Stimulated activated naive B cell treated with anti-CD40 and anti-IgM and Interleukin-4, amounts not matched to agents 10 μg/mL and 1 μg/mL and 100 μg/mL, for 72 hours (primary cell): ENCODE measurements at places on chromosomes 16 and 17.
A peak's percentile ranks its signal among the peaks of the same experiment; 100 is the strongest.

- DNase-seq = no peak
These were observed 1.4 kb downstream of the RAB40C start for GRCh38 chr16:591231-591630.

GRCh38 chr16:27304881-27305745 is 8.7 kb upstream of the IL4R start:
- DNase-seq = no peak

DNA sequence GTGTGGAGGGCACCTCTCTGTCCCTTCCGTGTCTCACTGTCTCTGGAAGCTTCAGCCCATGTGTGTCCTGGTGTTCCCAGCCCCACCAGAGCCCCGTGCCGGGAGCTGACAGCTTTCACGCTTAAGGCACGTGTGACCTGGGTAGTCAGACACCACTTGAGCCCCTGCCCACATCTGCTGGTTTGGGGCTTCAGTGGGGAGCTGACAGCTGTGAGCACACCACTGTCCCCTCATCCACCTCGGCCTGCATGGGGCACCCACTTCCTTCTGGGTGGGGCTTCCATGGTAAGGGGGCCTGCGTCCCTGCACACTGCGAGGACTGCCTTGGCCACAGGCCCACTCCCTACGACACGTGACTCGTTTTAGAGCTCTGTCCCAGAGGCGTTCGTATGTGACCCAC is 2.6 kb upstream of the TEDC2 start:
- DNase-seq = no peak

GRCh38 chr16:53129281-53130158 is 74.7 kb downstream of the CHD9 start:
- DNase-seq = no peak

DNA sequence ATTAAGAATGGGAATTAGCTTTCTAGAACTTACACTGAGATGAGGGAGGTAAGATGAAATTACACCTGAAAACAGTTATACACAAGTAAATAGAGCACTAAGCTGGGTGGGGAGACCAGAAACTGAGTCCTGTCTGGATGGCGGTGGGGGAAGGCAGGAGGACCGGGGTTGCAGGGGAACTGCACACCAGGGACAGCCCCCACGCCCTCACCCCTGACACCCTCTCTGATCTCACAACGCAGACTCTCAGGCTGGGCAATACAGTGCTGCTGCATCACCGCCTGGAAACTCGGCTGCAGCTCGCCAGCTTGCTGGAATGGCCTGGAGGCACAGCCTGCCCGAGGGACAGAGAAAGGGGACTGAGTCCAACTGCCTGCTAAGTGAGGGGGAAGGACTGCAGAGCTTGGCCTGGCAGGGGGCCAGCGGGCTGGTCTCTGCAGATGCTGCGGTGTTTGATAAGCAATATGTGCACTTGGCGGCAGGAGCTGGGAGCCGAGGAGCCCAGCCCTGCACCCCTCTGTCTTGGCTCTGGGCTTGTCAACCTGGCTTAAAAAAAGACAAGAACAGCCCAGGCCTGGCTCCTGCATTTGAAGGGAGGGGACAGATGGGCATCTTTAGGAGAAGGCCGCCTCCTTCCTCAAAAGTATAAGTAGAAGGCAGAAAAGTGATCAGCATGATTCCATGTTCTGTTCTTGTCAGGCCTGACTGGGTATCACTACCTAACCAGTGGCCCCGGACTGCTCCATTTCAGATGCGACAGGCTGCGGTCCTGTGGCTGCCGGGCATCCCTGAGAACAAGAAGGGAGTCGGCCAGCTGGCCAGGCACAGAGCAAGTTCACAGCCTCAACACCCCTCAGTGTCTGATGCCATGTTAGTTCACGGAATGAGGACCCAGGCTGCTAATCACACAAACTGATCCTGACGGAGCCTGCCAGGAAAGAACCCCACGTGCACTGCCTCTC is 30.2 kb downstream of the SPHK1 start:
- DNase-seq = no peak

DNA sequence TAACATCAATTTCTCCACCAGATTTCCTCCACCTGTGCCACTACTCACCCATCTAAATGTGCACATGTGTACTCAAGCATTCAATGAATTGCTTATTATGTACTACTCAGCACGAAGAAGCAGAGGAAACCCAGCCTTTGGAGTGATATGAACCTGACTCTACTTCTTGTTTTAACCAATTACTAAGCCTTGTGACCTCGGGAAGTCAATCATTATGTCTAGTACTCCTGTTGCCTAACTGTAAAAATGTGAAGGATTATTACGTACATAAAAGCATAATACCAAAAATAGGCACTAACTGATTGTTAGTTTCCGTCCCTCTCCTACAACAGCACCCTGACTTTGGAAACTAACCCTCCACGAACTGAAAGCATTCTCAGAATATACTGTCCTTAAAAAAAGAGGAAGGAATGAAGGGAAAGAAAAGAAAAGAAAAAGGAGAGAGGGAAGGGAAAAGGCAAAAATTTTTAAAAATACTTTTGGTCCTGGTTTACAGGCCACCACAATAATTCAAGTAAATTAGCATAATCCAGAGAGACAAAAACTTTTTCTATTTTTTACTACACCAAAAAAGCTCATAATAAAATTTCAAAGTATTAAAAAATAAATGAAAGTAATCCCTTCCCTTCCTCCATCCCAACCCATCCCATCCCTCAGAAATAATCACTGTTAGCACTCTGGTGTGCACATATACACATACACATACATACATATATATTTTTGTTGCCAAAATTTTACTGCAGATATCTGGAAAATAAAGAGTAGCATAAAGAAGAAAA is 53.6 kb downstream of the KANSL1 start:
- no peak for DNase-seq

DNA sequence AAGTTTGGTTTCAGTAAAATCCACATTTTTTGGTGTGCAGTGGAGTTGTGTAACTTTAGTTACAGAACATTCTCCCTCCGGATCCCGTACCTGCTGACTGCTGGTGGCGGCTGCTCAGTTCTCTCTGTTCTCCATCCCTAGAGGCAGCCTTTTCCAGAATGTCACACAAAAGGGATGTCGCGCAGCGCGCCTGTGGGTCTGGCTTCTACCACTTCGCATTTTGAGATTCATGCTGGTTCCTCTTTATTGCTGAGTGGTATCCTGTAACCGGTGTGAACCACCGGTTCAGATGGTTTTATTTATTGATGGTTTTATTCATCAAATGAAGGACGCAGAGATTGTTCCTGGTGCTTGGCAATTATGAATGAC is 981 bp upstream of the CEP131 start:
- DNase-seq = no peak

DNA sequence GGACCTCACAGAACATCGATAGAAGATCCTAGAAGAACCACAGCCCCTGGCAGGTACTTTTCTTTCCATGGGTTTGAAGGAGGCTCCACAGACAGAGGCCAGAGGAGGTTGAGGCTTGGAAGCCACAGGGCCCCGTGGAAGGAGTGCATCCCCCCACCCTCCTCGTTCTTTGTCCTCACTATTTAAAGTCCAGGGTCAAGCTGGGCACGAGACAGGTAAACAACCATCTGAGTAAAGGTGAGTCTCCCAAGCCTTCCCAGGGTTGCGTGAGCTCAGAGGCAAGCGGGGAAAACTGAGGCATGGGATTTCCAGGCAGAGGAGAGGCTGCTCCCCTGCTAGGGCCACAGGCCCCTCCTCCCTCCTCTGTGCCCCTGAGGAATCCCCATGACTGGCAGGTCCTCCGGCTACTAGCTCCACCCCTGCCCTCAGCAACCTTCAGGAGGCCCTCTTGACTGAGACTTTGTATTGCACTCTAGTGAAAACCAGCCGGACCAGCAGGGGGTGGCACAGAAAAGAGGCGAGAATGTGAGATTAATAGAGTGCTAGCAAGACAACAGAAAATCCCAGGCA is 927 bp upstream of the SULT1A2 start:
- DNase-seq = no peak

GRCh38 chr17:37167756-37168155 is 208.0 kb upstream of the C17orf78 start:
- no peak for DNase-seq

GRCh38 chr16:71626018-71626857 is at the start of gene MARVELD3:
Gene MARVELD3, plus strand, starts transcription at chr16:71626184. Its CDS starts 46 bp downstream, at chr16:71626230.
- no peak for DNase-seq

DNA sequence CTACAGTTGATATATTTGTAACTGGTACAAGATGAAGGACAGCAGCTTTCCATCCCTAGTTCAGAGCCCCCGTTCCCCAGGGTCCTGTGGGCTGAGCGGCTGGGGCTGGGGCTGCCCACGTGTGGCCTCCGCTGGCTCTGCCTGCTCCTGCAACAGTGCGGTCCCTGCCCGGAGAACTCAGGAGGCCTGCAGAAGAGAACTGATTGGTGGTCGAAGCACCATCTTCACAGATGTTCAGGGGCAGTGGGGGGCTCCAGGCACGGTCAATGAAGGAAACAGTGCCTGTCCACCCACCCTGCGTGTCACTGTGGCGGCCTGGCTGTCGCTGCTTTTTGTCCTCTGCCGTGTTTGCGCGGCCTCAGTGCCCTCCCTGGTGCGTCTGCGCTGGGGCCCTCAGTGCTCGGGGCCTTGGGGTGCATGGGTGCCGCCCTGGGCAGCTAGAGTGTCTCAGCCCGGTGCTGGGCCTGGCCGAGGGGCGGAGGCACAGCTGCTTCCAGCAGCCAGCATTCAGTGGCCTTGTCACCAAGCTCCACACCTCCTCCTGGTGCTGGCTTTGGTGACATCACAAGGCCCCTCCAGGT is 4.2 kb upstream of the NUDT16L1 start:
- no peak for DNase-seq

DNA sequence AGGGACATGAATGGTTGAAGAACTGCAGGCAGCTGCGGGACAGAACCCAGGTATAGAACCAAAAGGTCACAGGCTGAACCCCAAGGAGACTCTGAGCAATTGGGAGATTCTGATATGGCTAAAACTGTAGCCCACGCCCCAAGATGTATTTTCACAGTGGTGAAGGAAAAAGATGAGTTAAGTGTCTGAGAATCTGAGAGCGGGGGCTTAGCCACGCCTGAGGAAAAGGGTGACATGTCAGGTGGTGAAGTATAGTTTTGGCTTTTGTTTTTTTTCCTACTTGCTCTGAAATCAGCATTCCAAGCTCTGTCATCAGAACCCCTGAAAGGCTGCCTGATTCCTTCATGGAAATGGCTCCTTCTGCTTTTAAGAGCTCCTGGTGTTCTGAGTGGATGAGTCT is 73.3 kb downstream of the AKAP1 start:
- no peak for DNase-seq

- DNase-seq = no peak
These were observed 233.8 kb upstream of the GSE1 start for GRCh38 chr16:85379041-85380001.

- no peak for DNase-seq
These were observed 59.1 kb downstream of the C17orf67 start for GRCh38 chr17:56774650-56775049.

- no peak for DNase-seq
These were observed 19.3 kb downstream of the ZNF750 start for GRCh38 chr17:82820278-82821251.

- DNase-seq = no peak
These were observed 19.5 kb downstream of the SLC7A6OS start for GRCh38 chr16:68291227-68291626.

GRCh38 chr17:68122587-68122986 is 87.1 kb downstream of the KPNA2 start:
- no peak for DNase-seq

- no peak for DNase-seq
These were observed 63.5 kb downstream of the PRKCA start for GRCh38 chr17:66365903-66366302.

- no peak for DNase-seq
These were observed 309.0 kb upstream of the IRX3 start for GRCh38 chr16:54595621-54596020.

- peak; percentile 23 for DNase-seq
These were observed 12.7 kb downstream of the MRM3 start for GRCh38 chr17:794876-795275.

DNA sequence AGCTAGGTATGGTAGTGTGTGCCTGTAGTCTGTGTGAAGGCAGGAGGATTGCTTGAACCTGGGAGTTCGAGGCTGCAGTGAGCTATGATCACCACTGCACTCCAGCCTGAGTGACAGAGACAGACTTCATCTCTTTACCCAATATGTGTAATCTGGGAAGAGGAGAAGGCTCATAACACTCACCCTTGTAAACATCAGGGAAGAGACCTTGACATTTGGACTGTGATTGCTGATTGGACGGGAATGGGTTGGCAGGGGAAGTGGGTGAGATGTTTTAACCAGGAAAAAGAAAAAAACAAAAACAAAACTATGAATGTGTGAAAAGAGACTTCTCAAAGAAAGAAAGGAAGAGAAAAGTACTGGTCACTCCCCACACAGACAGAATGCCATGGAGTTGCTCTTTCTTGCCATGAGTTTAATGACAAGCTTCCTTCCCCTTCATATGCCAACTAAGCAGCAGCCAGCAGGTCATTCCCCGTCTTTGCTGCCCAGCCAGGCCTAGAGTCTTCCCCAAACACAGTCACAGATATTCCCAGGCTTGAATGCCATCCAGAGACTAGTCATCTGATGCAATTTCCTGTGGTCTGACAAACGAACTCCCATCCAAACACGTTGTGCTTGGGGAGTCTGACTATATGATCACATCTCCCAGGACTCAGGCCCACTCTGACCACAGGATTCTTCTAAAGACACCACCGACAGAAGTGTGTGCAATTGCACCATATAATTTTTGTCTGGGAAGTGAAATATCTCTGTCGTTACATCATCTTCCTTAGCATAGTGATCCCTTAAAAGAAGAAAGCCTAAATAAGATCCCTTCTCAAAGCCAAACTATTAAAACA is 3.6 kb upstream of the XAF1 start:
- DNase-seq = no peak

DNA sequence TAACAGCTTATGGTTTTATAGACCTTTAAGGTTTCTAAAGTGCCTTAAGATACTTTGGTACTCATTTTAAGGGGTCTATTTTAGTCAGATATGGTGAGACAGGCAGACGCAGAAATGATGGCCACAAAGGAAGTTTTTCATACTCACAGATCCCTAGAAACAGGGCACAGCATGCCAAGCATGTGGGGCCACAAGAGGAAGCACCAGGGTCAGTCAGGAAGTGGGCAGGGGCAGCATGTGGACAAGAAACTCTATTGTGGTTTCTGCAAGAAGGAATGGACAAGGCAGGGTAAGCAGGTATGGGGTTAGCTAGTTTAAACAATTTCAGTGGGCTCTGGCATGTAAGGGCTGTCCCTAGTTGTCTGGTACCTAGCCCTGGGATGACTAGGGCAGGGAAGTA is 8.5 kb downstream of the EFCAB3 start:
- DNase-seq = no peak

DNA sequence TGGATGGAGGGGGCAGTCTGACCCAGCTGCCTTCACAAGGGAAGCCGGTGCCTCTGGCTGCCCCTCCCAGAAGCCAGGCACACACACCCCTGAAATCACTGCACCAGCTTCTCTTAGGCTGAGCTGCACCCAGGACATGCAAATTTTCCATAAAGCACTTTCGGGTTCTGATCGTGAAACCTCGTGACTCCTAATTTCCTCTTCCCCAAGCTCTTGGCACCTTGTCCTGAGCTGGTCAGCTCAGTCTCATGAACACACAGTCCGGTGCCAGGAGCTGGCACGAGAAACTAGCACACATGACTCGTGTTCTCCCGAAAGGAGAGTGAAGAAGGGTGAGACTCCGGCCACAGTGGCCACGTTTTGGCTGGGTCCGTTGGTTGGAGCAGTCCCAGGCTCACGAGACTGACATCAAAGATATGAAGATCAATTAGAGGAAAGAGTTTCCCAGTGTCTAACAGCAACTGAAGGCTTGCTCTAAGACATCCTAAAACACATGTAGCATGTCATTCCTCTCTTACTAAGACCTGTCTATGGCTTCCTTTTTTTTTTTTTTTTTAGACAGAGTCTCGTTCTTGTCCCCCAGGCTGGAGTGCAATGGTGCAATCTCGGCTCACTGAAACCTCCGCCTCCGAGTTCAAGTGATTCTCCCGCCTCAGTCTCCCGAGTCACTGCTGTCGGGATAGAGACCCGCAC is 9.2 kb upstream of the ABR start:
- DNase-seq = no peak

- DNase-seq = no peak
These were observed 647.7 kb upstream of the SOX9 start for GRCh38 chr17:71472809-71473789.
